ENCODE measurements at places on chromosomes 3 and 15.

- DNase-seq: no peak
- H3K4me1 ChIP-seq: peaks cover 33% of the 10 kb centered on the region
- no peak overlapping the region for H3K4me3 ChIP-seq
- H3K27me3 ChIP-seq: no peaks in the 10 kb centered on the region
- no peak overlapping the region for H3K27ac ChIP-seq
Observed at GRCh38 chr15:101207867-101208288, 44.0 kb downstream of the CHSY1 start.

GRCh38 chr3:60673123-60673522 lies 578.1 kb downstream of the FHIT start:
- no peak overlapping the region for H3K4me3 ChIP-seq
- H3K36me3 ChIP-seq: no peaks in the 10 kb centered on the region
- peaks cover 4% of the 10 kb centered on the region for H3K4me1 ChIP-seq

DNA sequence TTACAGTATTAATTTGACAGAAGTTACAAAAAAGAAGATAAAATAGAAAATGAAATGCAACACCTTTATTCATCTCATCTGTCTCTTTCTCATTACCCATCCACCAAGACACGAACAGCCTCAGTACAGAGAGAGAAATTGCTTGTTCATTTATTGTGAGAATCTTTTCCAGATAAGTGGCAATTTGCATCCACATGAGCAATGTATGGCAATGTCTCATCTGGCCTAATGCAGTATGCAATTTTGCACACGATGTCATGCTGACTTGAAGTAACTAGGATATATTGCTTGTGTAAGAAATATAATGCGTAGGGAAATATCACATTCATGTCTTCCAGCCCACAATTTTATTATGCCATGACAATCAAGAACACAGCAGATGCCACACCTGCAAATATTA lies 866.9 kb downstream of the ROBO1 start:
- no peaks in the 10 kb centered on the region for H3K36me3 ChIP-seq
- H3K4me3 ChIP-seq: no peak overlapping the region
- no peaks in the 10 kb centered on the region for H3K4me1 ChIP-seq
- no peak for DNase-seq

DNA sequence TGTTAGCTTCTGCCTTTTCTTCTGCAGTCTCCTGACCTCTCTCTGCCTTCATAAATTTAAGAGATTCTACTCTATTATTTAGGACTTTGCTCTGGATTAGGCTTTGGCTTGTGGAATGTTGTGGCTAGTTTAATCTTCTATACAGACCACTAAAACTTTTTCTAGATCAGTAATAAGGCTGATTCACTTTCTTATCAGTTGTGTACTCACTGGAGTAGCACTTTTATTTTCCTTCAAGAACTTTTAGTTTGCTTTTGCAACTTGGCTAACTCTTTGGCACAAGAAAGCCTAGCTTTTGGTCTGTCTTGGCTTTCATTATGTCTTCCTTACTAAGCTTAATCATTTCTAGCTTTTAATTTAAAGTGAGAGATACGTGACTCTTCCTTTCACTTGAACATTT lies 265.5 kb upstream of the TBC1D5 start:
- no peak overlapping the region for H3K4me3 ChIP-seq
- no peaks in the 10 kb centered on the region for H3K27me3 ChIP-seq
- H3K4me1 ChIP-seq: peaks cover 52% of the 10 kb centered on the region
- H3K27ac ChIP-seq: peak overlapping the region; percentile 14
- DNase-seq: no peak

GRCh38 chr3:40109641-40110490 lies 199.6 kb upstream of the EIF1B start:
- no peak overlapping the region for H3K4me3 ChIP-seq
- H3K27me3 ChIP-seq: peaks cover 2% of the 10 kb centered on the region
- no peaks in the 10 kb centered on the region for H3K4me1 ChIP-seq
- no peaks in the 10 kb centered on the region for H3K36me3 ChIP-seq
- H3K27ac ChIP-seq: no peak overlapping the region

DNA sequence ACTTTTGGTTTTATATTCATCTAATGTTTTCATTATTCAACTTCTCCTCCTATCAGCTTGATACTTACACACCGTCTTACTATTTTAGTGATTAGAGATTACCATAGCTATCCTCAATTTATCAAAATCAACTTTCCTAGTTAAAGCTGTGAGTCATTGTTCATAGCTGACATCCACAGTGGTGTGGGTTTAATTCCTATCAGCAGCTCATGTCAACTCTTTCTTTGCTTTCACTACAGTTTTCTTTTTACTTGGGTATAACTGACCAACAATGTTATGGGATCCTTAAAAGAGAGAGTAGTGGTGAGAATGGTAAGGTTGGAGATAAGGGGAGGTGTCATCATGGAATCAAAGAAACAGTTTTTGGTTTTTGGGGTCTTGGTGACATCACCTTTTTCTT lies 112.7 kb downstream of the NFKBIZ start:
- no peaks in the 10 kb centered on the region for H3K36me3 ChIP-seq
- no peak for DNase-seq
- H3K4me3 ChIP-seq: no peak overlapping the region
- no peaks in the 10 kb centered on the region for H3K4me1 ChIP-seq
- peaks cover 4% of the 10 kb centered on the region for H3K27me3 ChIP-seq

DNA sequence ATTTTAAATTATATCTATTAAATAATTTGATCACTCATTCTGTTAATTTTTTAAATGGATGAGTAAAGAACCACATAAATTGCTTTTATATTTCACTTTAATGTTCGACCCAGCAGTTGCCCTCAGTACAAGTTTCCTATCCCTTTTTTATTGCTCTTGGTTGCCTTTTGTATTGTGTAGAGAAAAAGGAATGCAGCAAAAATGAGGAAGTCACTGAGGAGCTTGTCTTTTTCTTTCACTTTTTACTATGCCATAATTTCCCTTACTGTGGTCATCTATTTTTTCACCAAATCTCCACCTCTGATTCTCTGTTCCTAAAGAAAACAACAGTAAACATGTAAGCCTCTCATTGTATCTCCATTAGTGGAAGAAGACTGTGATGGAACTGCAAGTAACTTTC lies 122.7 kb downstream of the B3GALNT1 start:
- no peak overlapping the region for H3K4me3 ChIP-seq
- H3K27me3 ChIP-seq: no peaks in the 10 kb centered on the region
- H3K36me3 ChIP-seq: no peaks in the 10 kb centered on the region
- peaks cover 20% of the 10 kb centered on the region for H3K4me1 ChIP-seq
- no peak for DNase-seq
- no peak overlapping the region for H3K27ac ChIP-seq

DNA sequence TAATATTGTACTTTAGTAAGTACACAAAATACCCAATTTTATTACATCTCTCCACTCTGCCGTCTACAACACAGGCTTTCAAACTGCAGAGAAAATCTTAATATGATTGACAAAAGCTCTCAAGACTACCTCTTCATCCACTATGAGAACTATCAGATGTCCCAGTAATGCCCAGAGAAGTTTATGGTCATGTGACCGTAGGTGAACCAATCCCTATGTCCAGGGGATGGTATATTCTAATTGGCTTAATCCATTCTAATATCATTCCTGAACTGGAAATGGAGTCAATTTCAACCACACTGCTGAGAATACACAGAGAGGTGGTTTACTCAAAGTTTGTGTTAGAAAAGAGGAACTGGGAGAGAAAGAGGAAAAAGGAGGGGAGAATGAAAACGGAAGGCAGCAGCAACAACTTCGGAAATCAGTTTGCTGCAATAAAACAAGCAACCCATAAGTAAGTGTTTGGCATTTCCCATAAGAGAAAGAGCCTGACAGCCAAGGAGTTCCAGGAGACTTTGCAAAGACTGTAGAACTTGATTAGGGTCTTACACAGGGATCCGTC lies 7.3 kb downstream of the SST start:
- peaks cover 1% of the 10 kb centered on the region for H3K27me3 ChIP-seq
- no peak overlapping the region for H3K4me3 ChIP-seq
- no peaks in the 10 kb centered on the region for H3K4me1 ChIP-seq

GRCh38 chr3:32597656-32598055 lies 27.0 kb upstream of the DYNC1LI1 start:
- no peak overlapping the region for H3K27ac ChIP-seq
- H3K4me3 ChIP-seq: no peak overlapping the region
- no peaks in the 10 kb centered on the region for H3K36me3 ChIP-seq
- no peaks in the 10 kb centered on the region for H3K27me3 ChIP-seq
- no peak for DNase-seq
- no peaks in the 10 kb centered on the region for H3K4me1 ChIP-seq

DNA sequence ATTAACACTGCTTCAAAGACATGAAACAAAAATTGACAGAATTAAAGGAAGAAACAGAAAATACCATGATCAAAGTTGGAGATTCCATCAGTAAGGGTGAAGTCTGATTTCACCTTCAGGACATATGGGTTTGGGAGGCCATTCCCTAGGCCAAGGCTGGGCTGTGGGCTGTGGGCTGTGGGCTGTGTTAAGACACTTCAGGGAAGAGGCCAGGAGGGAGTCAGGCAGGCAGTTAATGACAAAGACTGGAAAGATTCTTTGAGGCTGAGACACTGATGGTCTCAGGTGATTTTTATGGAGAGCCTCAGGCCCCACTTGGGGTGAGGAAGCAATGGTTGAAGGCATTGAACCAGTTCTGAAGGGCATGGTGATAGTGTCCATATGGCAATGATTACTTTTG lies 57.5 kb downstream of the MAGEF1 start:
- no peak overlapping the region for H3K4me3 ChIP-seq
- H3K36me3 ChIP-seq: no peaks in the 10 kb centered on the region
- H3K27ac ChIP-seq: no peak overlapping the region
- no peak for DNase-seq
- H3K4me1 ChIP-seq: no peaks in the 10 kb centered on the region
- H3K27me3 ChIP-seq: peaks cover 21% of the 10 kb centered on the region

DNA sequence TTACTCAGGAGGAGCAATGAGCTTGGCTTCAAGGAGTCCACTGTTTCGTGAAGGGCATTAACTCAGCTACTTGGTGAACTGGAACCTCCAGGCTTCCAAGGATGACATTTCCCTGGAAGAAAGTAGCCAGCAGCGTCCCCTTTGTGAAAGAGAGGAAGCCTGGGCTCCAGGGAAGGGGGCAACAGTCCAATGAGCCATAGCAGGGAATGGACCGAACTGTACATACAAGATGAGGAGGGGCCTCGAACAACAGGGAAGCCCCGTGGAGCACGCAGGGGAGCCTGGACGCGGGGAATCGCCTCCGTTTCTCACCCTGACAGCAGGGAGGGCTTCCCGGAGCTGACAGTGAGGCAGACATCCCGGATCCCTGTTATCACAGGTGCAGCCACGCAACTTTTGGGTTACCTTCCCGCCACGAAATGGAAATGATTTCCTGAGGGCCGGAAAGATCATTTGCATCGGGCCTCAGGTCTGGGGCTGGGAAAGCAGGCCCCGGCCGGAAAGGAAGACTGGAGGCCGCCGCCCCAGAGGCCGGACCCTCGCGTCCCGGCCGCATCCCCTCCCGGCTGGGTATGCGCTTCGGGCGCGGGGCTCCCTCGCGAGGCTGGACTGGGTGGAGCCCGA lies 475 bp upstream of the SPINT1 start:
- DNase-seq: no peak
- H3K4me3 ChIP-seq: no peak overlapping the region
- H3K27ac ChIP-seq: no peak overlapping the region
- H3K27me3 ChIP-seq: no peaks in the 10 kb centered on the region
- peaks cover 10% of the 10 kb centered on the region for H3K4me1 ChIP-seq
- H3K36me3 ChIP-seq: no peaks in the 10 kb centered on the region

GRCh38 chr3:12135029-12135657 lies 23.6 kb downstream of the TIMP4 start:
- H3K27me3 ChIP-seq: no peaks in the 10 kb centered on the region
- peak overlapping the region; percentile 10 for H3K27ac ChIP-seq
- peaks cover 32% of the 10 kb centered on the region for H3K4me1 ChIP-seq
- H3K36me3 ChIP-seq: no peaks in the 10 kb centered on the region
- H3K4me3 ChIP-seq: no peak overlapping the region

DNA sequence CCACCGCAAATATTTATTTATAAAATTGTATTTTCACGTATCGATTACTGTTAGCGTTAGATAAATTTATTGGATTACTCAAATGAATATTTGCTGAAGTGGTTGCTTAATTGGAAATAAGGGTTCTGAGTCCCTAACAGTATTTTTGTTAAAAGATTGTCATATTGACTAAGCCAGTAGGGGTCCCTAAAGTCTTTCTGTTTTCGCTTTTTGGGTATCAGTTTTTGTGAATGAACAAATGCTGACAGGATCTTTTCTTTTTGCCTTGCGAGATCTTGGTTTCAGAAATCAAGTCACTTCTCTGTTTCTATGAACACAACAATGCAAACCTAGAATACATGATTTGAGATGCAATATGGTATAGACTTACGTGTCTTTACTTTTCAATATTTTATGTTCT lies 7.1 kb downstream of the RAD51 start:
- H3K27me3 ChIP-seq: no peaks in the 10 kb centered on the region
- no peak overlapping the region for H3K4me3 ChIP-seq
- no peak overlapping the region for H3K27ac ChIP-seq
- peaks cover 85% of the 10 kb centered on the region for H3K36me3 ChIP-seq

DNA sequence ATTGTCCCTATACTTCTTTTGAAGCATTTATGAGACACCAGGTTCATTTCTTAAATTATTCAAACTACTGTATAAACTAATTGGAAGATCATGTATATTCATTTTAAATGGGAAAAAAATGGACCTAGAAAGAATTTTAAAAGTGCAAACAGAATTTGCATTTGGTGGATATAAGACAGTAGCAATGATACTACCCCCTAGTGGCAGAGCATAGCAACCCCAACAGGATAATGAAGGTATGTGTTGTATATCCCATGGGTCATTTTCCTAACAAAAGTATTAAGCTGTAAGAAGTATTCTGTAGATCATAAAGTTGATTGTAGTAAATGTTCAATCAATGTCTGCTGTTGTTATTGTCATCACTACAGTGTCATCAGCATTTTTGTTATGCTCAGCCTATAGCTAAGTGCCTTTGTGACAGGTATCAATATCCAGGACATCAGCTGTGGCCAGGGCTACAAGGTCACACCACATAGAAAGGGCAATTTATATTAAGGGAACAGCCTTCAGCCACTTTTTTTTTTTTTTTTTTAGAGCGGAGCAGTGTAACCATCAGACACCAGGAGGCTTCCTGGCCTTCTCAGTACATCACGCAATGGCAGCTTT lies 175.8 kb downstream of the FOXB1 start:
- H3K36me3 ChIP-seq: no peaks in the 10 kb centered on the region
- H3K27ac ChIP-seq: no peak overlapping the region
- H3K4me3 ChIP-seq: no peak overlapping the region
- peak; percentile 44 for DNase-seq

DNA sequence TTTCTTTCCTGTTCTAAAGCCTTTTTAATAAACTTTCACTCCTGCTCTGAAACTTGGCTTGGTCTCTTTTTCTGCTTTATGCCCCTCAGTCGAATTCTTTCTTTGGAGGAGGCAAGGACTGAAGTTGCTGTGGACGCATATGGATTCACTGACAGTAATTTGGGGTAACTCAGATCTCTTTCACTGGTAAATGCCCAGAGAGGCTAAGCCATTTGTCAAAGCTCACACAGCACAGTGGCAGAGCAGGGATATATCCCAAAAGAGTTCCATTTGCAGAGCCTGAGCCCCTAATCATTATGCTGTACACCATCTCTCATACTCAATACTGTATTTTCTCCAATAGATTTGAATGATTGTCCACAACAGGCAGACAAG lies 72.3 kb upstream of the GALNT15 start:
- H3K27me3 ChIP-seq: no peaks in the 10 kb centered on the region
- no peaks in the 10 kb centered on the region for H3K4me1 ChIP-seq
- H3K4me3 ChIP-seq: no peak overlapping the region
- no peak overlapping the region for H3K27ac ChIP-seq
- no peak for DNase-seq
- no peaks in the 10 kb centered on the region for H3K36me3 ChIP-seq

- H3K4me3 ChIP-seq: no peak overlapping the region
- H3K27ac ChIP-seq: no peak overlapping the region
- H3K4me1 ChIP-seq: no peaks in the 10 kb centered on the region
- DNase-seq: no peak
Observed at GRCh38 chr3:81013360-81013759, 748.1 kb downstream of the GBE1 start.
